Right renal pelvis (tissue), 4 donors: ENCODE measurements at places on chromosomes 1 and 21. TPM values are rescaled to one million over a fixed set of nuclear protein-coding genes. Genes with fewer than 3 reads are reported as not detected.

Gene FAM72B
- polyA plus RNA-seq = 4.9 TPM

Gene GCSAML
- 0.61 TPM for polyA plus RNA-seq

Gene NBPF4
- not detected for polyA plus RNA-seq

Gene KLHDC7A
- polyA plus RNA-seq = 13.8 TPM

Gene IL19
- polyA plus RNA-seq = 0.55 TPM

Gene TRAPPC10
- polyA plus RNA-seq = 38.8 TPM

Gene HSD3B2
- polyA plus RNA-seq = 1.3 TPM

Gene PAQR7
- polyA plus RNA-seq = 27.3 TPM

Gene SAMD13
- polyA plus RNA-seq = 8.1 TPM

Gene C1orf53
- 2.1 TPM for polyA plus RNA-seq

Gene HAO2
- polyA plus RNA-seq = 82.4 TPM

Gene FAM131C
- polyA plus RNA-seq = 1.4 TPM

Gene NPR1
- 82.3 TPM for polyA plus RNA-seq

Gene PLEKHA6
- polyA plus RNA-seq = 46.3 TPM

Gene GBP4
- 9.9 TPM for polyA plus RNA-seq

Gene C1orf141
- not detected for polyA plus RNA-seq

Gene TSACC
- 1.7 TPM for polyA plus RNA-seq

Gene CAPN8
- polyA plus RNA-seq = 1.6 TPM

Gene C1orf115
- polyA plus RNA-seq = 25.6 TPM

Gene OR2AJ1
- polyA plus RNA-seq = not detected

Gene RSRP1
- polyA plus RNA-seq = 147 TPM

Gene RXFP4
- 0.25 TPM for polyA plus RNA-seq

Gene IL20
- polyA plus RNA-seq = not detected

Gene LRRC38
- 0.25 TPM for polyA plus RNA-seq

Gene DPH5
- polyA plus RNA-seq = 62.4 TPM

Gene CA6
- not detected for polyA plus RNA-seq

Gene MSH4
- polyA plus RNA-seq = 0.14 TPM

Gene FCRL4
- polyA plus RNA-seq = not detected

Gene WNT4
- polyA plus RNA-seq = 6.9 TPM

Gene SRGAP2
- polyA plus RNA-seq = 76.7 TPM

Gene CRYAA
- polyA plus RNA-seq = 0.08 TPM

Gene CASQ1
- 0.21 TPM for polyA plus RNA-seq

Gene IQGAP3
- polyA plus RNA-seq = 13.2 TPM

Gene RGL1
- 59.6 TPM for polyA plus RNA-seq

Gene NKAIN1
- polyA plus RNA-seq = 3.6 TPM

Gene SMPDL3B
- 11.6 TPM for polyA plus RNA-seq

Gene FOXO6
- 3.6 TPM for polyA plus RNA-seq

Gene S100A16
- 115 TPM for polyA plus RNA-seq

Gene FLG2
- polyA plus RNA-seq = 0.11 TPM

Gene USP25
- 53.2 TPM for polyA plus RNA-seq

Gene FMO5
- 9.0 TPM for polyA plus RNA-seq

Gene SNX7
- polyA plus RNA-seq = 47.8 TPM

Gene EPHB2
- polyA plus RNA-seq = 15.9 TPM

Gene CLCA1
- polyA plus RNA-seq = not detected

Gene MRPL37
- 89.8 TPM for polyA plus RNA-seq

Gene HUNK
- 18.0 TPM for polyA plus RNA-seq

Gene KRTAP12-2
- polyA plus RNA-seq = not detected

Gene IGSF3
- polyA plus RNA-seq = 31.4 TPM

Gene NR5A2
- polyA plus RNA-seq = 2.1 TPM
